ENCODE measurements at places on chromosomes 3 and 15. TPM values are rescaled to one million over a fixed set of nuclear protein-coding genes. Genes with fewer than 3 reads are reported as not detected.

DNA sequence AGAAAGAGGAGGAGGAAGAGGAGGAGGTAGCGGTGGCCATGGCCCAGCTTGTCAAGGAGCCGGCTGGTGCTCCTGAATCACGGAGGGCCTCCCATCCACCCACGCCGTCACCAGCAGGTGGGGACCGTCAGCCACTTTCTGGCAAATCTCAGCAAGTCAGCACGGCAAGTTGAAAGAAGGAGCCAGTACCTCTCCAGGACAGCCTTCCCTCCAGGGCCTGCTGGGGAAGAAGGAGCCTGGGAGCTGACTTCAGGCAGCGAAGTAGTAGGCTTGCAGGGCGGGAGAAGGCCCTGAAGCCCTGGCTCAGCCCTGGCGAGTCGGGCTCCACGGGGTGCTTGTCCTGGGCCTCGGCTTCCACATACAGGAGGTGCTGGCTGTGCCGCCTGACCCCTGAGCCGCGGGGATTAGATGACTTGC lies 99.2 kb upstream of the TRPM1 start:
- DNase-seq: peak; percentile 63

Gene MYEF2
- 1.2 TPM for total RNA-seq

Gene MB21D2
- 0.59 TPM for total RNA-seq

Gene GRM2
- 0.08 TPM for total RNA-seq

GRCh38 chr15:73026511-73027054 lies 25.7 kb upstream of the NEO1 start:
- DNase-seq: no peak

DNA sequence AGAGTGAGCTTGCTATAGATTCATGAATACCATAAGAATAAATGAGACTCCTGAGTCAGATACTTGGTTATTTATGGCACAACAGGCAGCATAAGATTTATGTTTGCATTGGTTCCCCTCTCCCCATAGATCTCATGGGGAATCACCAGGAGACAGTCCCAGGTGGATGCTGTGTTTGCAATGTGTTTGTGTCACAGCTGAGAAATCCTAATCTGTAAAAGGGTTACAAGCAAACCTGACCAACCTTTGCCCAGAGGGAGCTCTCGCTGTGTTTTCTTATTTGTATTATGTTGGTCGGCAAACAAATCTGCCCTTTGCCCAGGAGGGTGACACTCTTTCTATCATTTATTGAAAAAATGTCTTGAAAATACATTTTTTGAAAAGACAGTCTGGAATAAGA lies 236.2 kb downstream of the ZPLD1 start:
- no peak for DNase-seq

- no peak for DNase-seq
Measured at GRCh38 chr3:88000853-88001252, 58.0 kb downstream of the CGGBP1 start.

Gene TMEM44
- total RNA-seq: 5.0 TPM

GRCh38 chr15:90095521-90095959 lies 6.7 kb downstream of the IDH2 start:
- DNase-seq: no peak

Gene ZCWPW2
- 0.17 TPM for total RNA-seq

GRCh38 chr3:184405075-184406030 lies 25.5 kb downstream of the CHRD start:
- no peak for DNase-seq

- DNase-seq: no peak
Measured at GRCh38 chr3:89025185-89025584, 82.2 kb upstream of the EPHA3 start.

Gene GPR62
- total RNA-seq: 0.08 TPM

DNA sequence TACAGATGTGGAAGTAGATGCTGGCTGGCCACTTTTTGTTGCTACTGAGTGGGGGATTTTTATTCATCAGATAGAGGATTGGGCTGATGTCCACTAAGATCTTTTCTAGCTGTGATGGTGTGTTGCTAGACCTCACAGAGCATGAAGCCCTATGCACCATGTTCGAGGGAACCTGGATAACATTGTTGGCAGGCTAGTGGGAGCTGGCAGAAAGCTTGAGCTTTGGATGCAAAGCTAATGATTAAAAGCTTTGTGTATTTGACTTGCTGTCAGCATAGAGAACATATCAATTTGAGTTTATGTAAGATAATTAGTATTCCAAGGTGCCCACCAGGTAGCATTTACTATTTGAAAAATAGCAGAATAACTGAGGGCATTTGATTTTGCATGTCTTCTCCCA lies 59.1 kb downstream of the ST6GAL1 start:
- DNase-seq: no peak

DNA sequence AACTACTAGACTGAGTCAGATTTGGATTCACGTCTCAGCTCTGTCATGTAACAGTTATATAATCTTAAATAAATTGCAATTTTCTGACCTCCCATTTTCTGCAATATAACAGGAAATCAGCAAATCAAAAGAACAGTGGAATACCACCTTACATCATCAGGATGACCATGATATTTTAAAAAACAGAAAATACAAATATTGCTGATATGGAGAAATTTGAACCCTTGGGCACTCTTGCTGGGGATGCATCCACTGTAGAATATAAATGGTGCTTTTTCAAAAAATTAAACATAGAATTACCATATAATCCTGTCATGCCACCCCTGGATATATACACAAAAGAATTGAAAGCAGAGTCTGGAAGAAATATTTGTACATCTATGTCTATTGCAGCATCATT lies 982.5 kb downstream of the TBL1XR1 start:
- DNase-seq: no peak

Gene HES1
- 5.3 TPM for total RNA-seq

DNA sequence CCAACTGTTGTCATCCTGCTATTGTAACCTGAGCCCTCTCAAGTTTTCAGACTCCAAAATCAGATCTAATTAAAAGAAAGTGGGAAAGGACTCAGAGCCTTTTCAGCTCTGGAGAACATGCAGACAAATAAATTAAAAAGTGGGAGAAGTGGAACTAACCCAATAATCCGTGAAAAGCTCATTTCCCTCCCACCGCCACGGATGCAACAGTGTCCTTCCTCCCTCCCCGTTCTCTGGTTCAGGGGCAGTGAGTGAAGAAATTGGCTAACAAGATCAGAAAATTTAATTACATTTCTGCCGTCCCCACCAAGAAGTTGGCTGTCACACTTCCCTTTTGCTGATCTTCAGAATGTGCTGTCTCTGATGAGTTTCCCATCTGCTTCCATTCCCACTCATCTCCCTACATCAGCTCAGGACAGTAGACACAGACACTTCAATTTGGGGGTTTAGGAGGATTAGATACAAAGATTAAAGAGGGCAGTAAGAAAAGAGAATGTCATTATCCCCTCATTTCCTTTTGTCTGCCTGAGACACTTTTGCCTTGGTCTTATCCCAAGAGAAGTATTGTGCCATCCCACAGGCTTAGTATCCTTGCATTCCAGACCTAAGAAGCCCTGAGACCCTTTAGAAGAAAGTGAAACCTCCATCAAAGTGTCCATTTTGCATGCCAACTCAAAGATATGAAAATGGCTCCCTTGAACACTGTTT lies 335.7 kb upstream of the PPP2R3A start:
- DNase-seq: no peak

DNA sequence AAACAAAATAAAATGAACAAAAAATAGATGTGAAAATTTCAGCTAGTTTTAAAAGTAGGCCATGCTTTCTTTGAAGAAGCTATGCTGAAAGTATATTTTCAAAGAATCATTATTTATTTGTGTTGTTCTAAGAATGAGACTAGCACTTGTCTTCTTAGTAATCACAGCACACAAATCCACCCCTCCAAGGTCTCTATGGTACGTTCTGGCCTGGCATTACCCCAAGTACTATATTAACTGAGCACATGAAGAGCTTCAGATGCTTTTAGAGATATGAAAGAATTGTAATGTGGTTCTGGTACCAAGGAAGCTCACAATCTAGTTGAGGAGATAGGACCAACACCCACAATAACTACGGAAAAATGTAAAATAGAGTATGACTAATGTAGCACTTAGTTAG lies 416.5 kb downstream of the PLCL2 start:
- no peak for DNase-seq

GRCh38 chr15:73305331-73306211 lies 63.2 kb downstream of the HCN4 start:
- no peak for DNase-seq

DNA sequence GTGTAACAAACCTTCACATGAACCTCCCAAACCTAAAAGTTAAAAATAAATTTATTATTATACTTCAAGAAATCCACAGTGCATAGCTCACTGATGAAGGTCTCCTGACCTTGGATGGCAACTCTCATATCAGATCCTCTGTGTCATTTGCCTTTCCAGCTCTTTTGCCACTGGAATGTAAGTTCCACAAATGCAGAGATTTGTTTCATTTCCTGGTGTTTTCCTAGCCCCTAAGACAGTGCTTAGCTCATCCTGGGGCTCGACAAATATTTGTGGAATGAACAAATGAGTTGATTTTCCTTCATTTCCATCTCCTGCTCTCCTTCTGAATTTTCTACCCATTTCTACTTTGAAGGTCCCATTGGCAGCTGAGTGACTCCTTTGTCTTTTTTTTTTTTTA lies 56.0 kb downstream of the FRMD4B start:
- no peak for DNase-seq

GRCh38 chr3:73401616-73402279 lies 223.0 kb downstream of the PDZRN3 start:
- DNase-seq: no peak

- DNase-seq: no peak
Measured at GRCh38 chr3:18386274-18386890, 38.8 kb downstream of the SATB1 start.

GRCh38 chr3:109005443-109005842 lies 51.8 kb upstream of the GUCA1C start:
- no peak for DNase-seq

DNA sequence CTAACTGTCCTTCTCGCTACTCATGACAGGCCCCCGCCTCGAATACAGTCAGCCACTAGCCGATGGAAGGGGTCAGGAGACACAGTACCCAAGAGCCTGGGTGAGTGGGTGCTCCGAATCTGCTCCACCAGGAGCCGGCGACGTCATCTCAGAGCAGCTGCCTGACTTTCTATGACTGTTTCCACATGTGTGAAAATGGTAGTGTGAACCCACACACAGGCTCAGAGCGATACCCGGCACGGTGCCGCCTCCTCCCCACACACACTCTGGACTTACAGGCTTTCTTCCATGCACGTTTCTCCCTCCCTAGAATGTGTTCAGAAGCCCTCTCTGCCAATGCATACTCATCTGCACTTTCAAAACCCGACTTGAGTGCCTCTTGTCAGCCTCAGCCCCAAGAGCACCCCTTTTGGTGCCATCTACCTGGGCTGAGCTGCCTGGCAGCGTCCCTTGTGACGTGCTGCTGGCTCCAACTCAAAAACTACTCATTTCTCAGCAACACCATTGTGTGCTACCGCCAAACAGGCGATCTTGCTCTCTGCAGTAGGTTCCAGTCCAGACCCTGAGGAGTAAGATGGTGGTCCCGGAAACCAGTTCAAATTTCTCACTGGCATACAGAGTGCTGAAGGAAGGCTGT lies 29.7 kb downstream of the VGLL4 start:
- no peak for DNase-seq

GRCh38 chr15:88509321-88509720 lies 37.2 kb downstream of the DET1 start:
- DNase-seq: no peak

DNA sequence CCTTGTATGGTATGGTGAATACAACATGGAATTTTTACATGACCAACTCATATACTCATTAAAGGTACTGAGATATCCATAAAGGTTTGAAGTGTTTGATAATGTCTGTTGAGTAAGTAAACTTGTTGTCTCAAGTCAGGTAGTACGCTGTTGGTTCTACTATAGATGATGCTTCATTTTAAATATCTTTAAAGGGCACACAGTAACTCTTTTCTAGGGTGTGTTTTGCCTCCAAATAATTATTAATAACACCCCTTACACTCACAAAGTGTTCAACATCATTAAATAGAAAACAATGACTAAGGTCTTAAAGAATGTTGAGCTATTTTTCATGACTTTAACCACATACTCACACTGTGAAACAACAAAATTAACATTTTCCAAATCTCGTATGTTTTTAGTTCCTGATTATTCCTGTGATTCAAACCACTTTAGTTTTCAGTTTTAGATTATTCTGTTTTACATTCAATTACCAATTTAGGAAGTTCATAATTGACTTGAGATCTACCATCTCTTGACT lies 220.0 kb upstream of the NANOGP8 start:
- no peak for DNase-seq

DNA sequence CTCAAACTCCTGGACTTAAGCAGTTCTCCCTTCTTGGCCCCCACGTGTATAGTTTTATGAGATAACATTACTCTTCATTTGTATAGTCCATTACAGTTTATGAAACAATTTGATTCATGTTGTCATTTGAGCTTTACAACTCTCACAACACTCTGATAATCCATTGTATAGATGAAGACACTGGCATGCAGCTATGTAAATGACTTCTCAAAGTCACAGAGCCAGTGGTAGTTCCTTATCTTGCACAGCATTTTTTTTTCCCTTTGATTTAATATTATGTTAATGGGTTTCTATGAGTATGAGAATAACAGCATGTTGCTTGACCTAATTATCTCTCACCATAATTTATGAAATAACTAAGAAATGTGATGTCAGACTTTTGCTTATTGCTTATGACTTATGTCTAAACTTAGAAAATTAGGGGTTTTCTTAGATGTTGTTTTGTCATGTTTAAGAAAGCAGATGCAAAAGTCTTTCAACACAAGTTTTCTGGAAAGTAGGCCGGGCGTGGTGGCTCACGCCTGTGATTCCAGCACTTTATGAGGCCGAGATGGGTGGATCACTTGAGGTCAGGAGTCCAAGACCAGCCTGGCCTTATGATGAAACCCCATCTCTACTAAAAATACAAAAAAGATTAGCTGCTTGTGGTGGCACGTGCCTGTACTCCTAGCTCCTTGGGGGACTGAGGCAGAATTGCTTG lies 13.3 kb downstream of the VPS8 start:
- DNase-seq: no peak

DNA sequence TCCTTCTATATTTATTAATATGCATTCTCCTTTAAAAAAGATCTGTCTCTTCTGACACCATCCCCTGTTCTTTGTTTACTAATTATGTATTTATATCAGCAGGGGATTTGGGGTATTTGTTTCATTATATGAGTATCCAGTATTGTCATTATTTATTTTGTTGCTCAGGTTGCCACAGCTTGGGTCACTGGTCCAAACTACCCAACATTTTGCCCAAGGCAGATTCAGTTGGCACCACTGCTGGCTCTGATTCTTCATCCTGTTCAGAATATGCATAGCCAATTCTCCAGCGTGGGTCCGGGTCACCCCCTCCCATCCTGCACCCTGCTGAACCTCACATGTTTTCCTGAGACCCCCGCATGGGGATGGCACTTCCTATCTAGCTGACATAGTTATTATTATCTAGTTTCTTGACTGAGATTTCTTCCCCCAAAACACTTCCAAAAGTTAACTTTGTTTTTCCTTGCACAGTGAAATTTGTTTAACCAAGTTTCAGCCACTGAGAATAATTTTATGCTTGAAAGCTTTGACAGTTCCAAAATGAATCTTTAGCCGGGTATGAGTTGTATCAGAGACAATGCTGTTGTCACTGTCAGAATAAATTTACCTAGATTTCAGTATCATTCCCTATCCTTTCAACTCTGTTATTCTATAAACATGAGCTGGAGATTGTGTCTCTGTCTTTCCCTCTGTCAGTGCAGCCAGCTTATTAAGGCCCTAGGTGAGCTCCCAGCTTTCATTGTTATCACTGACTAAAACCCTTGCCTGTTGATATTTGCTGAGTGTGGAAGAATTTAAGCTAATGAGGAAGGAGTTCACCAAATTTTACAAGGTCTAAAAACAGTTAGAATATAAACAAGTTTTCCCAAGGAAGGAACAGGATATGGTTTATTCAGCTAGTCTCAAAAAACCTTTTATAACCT lies 70.3 kb downstream of the TGFBR2 start:
- DNase-seq: no peak

- no peak for DNase-seq
Measured at GRCh38 chr3:100104817-100105413, 9.4 kb downstream of the FILIP1L start.
